ENCODE measurements at places on chromosomes 3 and 15. TPM values are rescaled to one million over a fixed set of nuclear protein-coding genes. Genes with fewer than 3 reads are reported as not detected.

- DNase-seq = no peak
Observed at GRCh38 chr3:11509173-11510000, 134.3 kb downstream of the VGLL4 start.

HDC gene
- total RNA-seq = 4.0 TPM

PLSCR2 gene
- not detected for total RNA-seq

- no peak for DNase-seq
Observed at GRCh38 chr3:45472795-45473194, 84.4 kb downstream of the LARS2 start.

AP3B2 gene
- total RNA-seq = 1.4 TPM

PLA2G4B gene
- 9.4 TPM for total RNA-seq

ETV5 gene
- total RNA-seq = 1.5 TPM

- DNase-seq = no peak
Observed at GRCh38 chr15:58522865-58523264, 91.1 kb downstream of the LIPC start.

DNA sequence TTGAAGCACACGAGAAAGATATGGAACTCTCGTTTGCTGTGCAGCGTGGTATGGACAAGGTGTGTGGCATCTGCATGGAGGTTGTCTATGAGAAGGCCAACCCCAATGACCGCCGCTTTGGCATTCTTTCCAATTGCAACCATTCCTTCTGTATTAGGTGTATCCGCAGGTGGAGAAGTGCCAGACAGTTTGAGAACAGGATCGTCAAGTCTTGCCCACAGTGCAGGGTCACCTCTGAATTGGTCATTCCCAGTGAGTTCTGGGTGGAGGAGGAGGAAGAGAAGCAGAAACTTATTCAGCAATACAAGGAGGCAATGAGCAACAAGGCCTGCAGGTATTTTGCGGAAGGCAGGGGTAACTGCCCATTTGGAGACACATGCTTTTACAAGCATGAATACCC lies 1.2 kb downstream of the MKRN3 start:
- DNase-seq = no peak

RYK gene
- total RNA-seq = 16.4 TPM

STXBP5L gene
- not detected for total RNA-seq

DNA sequence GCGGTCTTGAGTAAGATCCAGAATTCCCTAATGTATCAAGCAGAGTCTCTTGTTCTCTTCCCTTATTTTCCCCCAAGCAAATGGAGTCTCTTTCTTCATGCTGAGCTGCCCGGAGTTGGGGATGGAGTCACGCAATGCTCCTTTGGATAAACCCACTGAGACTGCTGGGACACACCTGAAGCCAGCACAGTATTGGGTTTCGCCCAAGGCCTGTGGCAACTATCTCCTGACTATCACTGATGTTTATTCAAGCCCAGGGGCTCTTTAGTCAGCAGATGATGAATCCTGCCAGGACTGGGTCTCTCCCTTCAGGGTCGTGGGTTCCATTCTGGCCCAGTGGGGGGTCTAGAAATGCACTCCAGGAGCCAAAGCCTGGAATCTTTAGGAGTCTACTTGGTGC lies 11.3 kb downstream of the USF3 start:
- no peak for DNase-seq

GRCh38 chr3:51680663-51681230 lies 9.7 kb downstream of the TEX264 start:
- no peak for DNase-seq

PPP2R3A gene
- total RNA-seq = 0.54 TPM

CCDC33 gene
- not detected for total RNA-seq

OR5K2 gene
- not detected for total RNA-seq

- no peak for DNase-seq
Observed at GRCh38 chr3:50630877-50631276, 13.9 kb downstream of the MAPKAPK3 start.

DNA sequence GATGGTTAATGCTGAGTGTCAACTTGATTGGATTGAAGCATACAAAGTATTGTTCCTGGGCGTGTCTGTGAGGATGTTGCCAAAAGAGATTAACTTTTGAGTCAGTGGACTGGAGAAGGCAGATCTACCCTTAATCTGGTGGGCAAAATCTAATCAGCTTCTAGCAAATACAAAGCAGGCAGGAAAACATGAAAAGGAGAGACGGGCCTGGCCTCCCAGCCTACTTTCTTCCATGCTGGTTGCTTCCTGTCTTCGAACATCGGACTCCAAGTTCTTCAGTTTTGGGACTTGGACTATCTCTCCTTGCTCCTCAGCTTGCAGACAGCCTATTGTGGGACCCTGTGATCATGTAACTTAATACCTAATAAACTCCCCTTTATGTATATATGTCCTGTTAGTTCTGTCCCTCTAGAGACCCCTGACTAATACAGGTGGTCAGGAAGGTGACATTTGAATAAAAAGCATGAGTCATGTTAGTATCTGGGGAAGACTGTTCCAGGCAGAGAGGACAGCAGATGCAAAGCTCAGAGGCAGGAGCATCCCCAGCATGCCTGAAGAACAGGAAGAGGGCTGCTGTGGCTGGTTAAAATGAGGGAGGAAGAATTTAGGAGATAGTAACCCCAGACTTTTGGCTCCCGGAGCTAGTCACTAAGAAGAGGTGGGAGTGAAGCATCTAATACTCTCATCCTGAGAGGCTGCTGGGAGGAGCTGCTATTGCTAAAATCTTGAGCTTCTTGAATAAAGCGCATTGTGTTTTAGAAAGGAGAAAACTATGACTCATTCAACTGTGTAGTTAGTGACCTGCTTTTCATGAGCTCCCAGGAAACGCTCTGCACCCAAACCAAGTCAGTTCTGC lies 207.4 kb upstream of the HES1 start:
- DNase-seq = no peak

DNA sequence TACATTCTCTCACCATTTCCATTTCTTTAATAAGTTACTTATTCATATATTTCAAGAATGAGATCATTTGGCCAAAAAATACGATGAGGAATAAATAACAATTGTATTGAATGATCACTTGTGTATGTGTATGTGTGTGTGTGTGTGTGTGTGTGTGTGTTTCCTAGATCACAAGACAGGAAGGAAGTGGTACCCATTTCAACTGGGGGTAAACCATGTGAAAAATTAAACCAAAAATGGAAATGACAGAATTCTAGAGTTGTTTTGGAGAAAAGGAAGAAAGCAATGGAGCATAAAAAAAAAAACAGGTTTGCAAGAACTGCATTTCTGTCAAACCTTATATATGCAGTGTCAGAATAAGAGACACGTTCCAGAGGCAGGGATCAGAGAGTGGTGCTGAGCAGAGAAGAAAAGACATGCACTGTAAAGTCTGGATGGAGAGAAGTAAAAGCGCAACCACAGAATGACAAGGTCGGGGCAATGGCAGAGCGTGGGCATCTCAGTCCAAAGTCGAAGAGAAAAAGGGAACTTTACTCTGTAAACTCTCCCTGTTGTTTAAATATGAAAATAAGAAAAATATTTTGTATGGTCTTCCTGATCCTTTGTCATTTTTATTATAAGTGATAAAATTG lies 75.5 kb downstream of the PEX5L start:
- DNase-seq = no peak

DNA sequence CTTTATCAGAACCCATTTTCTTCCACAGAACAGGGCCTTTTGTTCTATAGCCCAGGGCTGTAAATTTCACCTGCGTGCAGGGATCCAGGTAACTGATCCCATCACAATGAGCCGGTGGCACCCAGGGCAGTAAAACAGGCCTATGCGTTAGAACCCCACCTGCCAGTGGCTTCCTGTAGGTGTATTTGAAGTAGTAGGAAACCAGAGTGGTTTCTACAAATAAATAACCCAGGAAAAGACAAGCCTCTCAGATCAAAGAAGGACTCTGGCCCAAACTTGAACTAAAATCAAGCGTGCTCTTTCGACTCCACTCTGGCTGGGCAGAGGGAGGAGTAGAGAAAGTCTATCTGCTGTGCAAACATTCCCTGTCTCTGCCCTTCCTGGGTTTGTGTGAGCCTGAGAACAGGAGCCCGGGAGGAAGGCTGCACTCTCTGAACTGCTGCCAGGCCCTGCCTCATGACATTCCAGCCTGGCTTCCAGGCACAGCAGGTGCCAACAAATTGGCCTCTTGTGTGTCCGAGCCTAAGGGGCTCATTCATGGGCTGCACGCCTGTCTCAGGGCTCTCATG lies 77.7 kb downstream of the CEMIP start:
- DNase-seq = no peak
